LHCN-M2 (cell line): ENCODE measurements at places on chromosomes 2 and 18.

DNA sequence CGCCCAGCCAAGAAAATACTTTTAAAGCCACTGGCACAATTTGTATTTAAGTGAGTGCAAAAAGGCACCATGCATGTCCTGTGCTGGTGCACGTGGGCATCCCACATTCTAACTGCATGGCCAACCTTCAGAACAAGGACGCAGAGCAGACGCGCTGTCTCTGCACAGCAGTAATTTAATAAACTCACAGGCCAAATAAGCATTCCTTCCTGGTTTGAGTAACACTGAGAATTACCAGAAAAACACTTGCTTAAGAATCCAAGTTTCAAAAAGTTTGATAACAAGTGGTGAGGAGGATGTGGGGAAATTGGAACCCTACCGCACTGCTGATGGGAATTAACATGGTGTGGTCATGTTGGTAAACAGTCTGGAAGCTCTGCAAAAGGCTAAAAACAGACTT, 38.7 kb downstream of the RPL31 start:
- no peak for DNase-seq

GRCh38 chr2:69781321-69782248, 39.7 kb downstream of the ANXA4 start:
- no peak for DNase-seq

GRCh38 chr18:58235001-58235436, 191.0 kb downstream of the NEDD4L start:
- no peak for DNase-seq

DNA sequence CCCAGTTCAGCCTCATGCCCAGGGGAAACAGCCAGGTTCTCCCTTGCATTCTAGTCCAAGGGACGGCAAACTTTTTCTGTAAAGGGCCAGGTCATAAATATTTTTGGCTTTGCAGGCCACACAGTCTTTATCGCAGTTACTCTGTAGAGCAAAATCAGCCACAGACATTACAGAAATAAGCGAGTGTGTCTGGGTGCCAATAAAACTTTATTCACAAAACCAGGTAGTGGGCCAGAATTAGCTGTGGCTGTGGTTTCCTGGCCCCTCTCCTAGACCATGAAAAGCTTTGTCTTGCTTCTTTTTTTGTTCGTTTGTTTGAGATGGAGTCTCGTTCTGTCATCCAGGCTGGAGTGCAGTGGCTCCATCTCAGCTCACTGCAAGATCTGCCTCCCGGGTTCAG, 80.1 kb downstream of the EIPR1 start:
- DNase-seq, result no peak

- DNase-seq, result peak; percentile 31
These were observed 324.0 kb downstream of the TXNL1 start for GRCh38 chr18:56314396-56314795.

GRCh38 chr2:1801541-1801940, 57.2 kb upstream of the PXDN start:
- no peak for DNase-seq

DNA sequence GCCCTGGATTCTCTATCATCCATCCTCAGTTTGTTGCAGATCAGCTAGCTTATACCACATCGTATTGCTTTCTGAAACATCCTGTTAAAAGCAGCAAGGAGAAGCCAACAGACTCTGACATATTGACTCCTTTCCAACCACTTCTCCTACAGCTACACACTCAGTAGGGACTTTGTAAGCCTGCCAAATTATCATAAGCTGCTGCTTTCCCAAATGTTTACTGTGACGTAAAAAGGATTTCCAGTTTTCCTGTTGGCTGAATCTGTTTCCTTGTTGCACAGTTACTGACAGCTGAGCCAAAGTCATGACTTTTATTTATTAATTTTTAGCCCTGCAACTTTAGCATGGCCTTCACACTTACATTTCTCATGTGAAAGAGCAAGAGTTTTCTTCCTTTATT, 294.3 kb downstream of the KCNJ3 start:
- DNase-seq, result no peak

- no peak for DNase-seq
These were observed 228.3 kb downstream of the TPGS2 start for GRCh38 chr18:36600548-36600947.

- no peak for DNase-seq
These were observed 759.4 kb downstream of the CBLN2 start for GRCh38 chr18:71784777-71785176.

- no peak for DNase-seq
These were observed 74.8 kb upstream of the BCL2L11 start for GRCh38 chr2:111045771-111046444.

- DNase-seq, result no peak
These were observed 94.6 kb downstream of the PLEKHM3 start for GRCh38 chr2:207930747-207931146.

- DNase-seq, result no peak
These were observed 406.8 kb downstream of the CCDC85A start for GRCh38 chr2:56590611-56591010.

DNA sequence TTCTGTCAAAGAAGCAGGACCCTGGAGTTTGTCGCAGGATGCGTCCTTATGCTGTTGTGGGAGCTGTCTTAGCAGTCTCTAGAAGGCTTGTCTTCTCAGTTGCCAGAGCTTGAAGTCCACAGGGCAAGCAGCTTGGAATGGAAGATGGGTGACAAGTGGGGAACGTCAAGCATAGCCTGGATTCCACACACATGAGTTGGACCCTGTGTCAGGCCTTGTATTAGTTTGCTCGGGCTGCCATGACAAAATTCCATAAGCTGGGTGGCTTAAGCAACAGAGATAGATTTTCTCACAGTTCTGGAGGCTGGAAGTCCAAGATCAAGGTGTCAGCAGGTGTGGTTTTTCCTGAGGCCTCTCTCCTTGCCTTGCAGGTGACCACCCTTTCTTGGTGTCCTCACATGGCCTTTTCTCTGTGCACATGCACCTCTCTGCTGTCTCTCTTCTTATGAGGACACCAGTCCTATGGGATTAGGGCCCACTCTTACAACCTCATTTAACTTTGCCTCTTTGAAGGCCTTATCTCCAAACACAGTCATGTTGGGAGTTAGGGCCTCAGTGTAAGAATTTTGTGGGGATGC, 51.3 kb downstream of the THNSL2 start:
- DNase-seq, result no peak

- no peak for DNase-seq
These were observed 115.8 kb upstream of the SERTAD2 start for GRCh38 chr2:64769392-64770044.

DNA sequence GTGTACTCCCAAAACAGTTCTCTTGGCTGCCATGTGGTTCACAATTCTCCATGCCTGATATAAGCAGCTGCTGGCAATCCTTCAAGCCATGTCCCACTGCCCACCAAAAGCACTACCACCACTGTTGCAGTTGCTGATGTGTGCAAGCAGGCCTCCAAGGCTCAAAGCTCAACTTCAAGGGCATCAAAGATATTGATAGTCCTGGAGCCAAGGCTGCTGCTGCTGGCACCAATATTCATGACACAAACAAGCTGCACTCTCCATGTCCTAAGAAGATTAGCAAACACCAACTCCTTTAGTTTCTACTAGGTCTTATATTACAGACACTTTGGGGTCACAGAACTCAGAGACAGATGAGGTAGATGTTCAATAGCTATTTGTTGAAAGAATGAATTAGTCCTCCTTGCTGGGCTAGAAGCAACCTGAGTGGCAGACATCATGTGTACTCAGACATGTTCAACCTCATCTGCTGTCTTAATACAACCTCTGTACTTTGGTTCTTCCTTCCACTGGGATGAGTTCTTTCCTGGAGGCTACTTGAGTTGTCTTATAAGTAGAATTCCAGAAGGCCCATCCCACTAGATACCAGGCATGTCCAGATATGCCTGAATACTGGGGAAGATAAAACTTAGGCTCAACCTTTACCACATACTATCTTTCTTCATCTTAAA, 104.5 kb upstream of the UGP2 start:
- DNase-seq, result peak; percentile 19

GRCh38 chr2:235834781-235835180, 333.4 kb downstream of the GBX2 start:
- no peak for DNase-seq

GRCh38 chr2:84938194-84938879, 32.6 kb upstream of the KCMF1 start:
- peak; percentile 30 for DNase-seq

GRCh38 chr2:107730898-107731297, 95.8 kb upstream of the RGPD4 start:
- peak; percentile 62 for DNase-seq

- DNase-seq, result no peak
These were observed 104.1 kb upstream of the ITGA6 start for GRCh38 chr2:172323256-172323655.

- DNase-seq, result peak; percentile 47
These were observed 7.0 kb downstream of the NDUFV2 start for GRCh38 chr18:9109523-9109922.

DNA sequence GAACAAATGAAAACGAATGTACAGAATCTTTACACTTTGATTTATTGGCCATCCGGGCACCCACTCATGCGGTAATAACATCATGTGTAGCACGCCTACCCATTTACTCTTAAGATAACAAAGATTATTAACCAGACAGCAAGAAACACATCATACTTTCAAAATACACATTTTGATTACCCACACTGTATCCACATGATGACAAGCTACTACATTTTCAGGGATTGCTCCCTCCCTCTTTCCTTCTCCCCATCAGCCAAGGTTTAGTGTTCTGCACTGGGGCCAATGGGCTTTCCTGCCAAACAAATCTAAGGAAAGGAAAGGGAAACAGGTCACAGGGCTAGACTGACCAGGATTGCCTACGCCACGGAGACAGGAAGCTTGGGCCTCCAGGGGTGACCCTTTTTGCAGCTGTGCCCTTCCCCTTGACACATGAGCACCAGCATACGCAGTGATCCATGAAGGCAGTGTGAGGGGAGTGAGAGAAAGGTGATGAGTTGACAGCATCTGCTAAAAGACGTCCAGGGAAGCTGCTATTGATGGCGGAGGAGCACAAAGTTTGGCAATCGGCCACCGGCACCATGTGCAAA, 76.5 kb downstream of the ZNF521 start:
- no peak for DNase-seq

DNA sequence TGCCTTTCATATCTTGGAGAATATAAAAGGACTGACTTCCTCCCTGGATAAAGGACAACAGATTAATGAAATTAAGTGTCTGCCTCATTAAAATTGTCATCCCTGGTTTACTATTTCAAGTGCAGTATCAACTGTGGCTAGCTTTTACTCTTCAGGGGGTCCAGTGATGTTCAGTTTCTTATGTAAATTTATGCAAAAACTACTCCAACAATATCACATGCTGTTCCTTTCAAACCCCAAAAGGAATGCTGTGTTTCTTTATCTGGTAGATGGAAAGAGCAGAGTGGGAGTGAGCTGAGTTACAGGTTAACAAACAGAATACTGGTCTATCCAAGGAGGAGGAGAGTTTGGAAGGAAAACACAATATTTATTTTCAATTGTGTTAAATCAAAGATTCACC, 283.7 kb upstream of the VWC2L start:
- no peak for DNase-seq

DNA sequence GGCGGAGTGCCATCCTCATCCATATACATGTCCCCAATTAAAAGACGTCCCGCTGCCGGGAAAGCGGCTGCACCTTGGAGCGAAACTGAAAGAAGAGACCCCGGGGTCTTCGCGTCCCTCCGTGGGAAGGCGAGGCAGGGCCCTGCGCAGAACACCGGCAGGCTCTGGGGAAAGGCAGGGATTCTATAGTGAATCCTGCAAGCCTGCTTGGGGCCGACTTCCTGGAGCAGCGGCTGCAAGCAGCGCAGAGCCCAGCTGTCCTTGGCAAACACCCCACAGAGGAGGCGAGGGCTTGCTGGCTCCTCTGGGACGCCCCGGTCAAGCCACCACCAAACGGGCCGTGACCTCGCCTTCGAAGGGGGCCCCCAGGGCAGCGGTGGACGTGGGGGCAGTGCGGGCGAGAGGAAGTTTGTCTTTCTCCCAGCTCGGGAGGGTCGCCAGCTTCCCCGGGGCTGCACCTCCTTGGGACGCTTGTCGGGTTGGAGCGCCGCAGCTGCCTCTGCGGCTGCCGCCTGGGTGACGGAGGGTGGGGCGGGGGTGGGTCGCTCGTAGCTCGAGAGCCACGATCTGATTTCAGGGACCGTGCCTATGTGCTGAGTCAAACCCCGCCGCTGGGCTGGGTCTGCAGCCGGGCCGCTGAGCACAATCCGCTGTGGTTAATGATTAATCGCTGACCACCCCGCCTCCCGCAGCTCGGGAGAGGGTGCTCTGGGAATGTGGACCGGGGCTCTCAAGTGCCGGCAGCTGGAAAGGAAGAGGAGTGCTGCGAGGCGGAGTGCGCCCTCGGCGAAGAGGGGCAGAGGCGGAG, 486 bp upstream of the GPR39 start:
- DNase-seq, result peak; percentile 97

DNA sequence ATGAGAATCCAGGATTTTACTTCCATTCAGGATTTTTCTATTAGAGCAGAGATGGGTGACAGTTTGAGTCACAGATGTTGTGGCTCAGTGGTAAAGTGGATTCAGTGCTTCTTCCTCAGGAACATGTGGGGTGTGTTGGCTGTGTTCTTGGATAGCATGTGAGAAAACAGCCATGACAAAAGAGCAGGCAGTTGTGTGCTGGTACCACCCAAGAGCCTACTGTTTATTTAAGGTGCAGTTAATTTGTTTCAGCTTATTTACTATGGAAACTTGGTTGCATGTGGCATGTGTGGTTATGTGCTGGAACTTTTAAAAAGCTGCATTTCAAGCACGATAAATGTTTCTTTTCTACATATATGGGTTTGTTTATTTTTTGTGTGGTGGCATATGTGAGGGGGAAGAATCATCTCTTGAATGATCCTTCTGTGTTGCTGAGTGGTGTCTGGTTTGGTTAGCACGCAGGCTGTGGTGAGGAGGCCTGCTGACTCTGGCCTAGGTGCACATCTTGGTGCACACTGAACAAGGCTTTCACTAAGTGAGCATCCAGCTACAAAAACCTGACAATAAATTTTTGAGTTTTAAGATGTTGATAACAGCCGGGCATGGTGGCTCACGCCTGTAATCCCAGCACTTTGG, 67.3 kb downstream of the SPTBN1 start:
- peak; percentile 44 for DNase-seq

- DNase-seq, result peak; percentile 28
These were observed 36.7 kb downstream of the SLC9A4 start for GRCh38 chr2:102509749-102510148.

GRCh38 chr2:160613466-160614153, 120.0 kb upstream of the RBMS1 start:
- peak; percentile 93 for DNase-seq

DNA sequence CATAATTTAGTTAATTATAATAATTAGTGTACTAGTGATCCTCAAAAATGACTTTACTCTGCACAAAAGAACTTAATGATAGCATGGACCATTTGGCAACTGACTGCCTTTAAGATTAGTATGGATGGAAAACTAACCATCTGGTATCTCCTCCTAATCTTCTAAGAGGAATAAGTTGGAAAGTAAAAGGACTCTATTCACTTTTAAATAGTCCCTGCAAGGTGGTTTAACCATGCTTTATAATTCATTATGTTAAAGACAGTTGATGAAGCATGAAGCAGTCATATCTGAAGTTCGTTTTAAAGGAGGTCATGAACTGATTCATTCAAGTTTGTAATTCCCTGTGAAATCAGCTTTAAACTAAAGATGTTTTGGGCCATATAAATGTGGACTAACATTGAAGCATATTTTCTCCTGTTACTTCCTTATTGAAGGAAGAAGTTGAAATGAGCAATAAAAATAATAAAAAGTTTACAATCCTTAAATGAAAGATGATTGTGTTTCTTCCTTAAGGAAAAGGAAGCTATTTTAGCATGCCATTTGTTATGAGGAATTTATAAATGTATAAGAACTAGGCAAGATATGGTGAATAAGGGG, 446.0 kb downstream of the XIRP2 start:
- no peak for DNase-seq

- DNase-seq, result no peak
These were observed 29.2 kb downstream of the MCFD2 start for GRCh38 chr2:46886268-46887027.

GRCh38 chr2:217414429-217414828, 554.6 kb upstream of the TNP1 start:
- DNase-seq, result no peak
